ENCODE measurements at places on chromosomes 6 and 20. TPM values are rescaled to one million over a fixed set of nuclear protein-coding genes. Genes with fewer than 3 reads are reported as not detected.
A peak's percentile ranks its signal among the peaks of the same experiment; 100 is the strongest.

DNA sequence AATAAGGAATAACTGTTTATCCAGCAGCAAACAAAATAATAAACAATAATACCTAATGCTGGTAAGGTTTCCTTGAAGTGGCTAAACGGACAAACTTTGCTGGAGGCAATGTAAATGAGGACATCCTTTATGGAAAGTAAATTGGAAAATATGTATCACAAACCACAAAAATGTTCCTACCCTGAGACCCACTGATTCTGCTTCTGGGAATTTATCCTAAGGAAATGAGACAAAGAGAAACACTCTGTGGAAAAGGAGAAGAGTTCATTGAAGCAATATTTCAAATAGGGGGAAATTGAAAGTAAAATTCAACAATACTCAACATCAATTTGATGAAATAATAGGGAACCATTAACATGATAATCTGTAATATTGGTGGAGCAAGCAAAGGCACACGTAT lies 37.9 kb downstream of the MAFB start:
- DNase-seq = no peak

ADGRG6 gene
- total RNA-seq = 1.8 TPM

- DNase-seq = peak; percentile 59
These were observed 84.6 kb downstream of the DCDC2 start for GRCh38 chr6:24273096-24273870.

FAM83B gene
- not detected for total RNA-seq

DNA sequence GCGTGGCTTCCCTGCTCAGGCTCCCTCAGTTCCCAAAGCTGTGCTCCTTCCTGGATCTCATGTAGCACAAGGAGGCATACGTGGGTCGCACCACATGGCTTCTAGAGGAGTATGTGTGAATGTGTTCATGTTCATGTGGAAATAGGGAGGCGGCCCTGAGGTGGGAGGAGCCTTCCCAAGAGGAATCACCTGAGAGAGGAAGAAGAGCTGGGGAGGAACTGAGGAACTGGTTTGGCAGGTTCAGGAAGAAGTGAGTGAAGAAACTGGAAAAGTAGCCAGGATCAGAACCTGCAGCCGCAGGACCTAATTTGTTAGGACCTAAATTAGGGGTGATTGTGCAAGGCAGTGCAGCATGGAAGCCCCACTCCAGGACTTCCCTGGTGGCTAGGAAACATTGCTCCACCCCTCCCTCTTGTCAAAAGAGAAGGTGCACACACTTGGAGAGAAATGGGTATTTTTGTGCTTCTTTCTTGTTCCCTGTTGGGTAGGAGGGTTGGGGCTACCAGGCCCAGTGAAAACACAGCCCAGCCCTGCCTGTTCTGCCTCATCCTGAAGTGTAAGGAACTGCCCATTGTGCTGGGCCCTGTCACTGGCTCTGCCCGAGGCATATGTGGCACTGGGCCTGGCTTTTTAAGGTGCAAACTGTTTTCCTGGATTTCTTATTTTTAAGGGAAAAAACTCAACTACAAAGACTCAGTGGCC lies 20.7 kb downstream of the SYNJ2 start:
- no peak for DNase-seq

TNFAIP3 gene
- total RNA-seq = 2.4 TPM

GRCh38 chr6:77633993-77634715 lies 18.7 kb upstream of the MEI4 start:
- DNase-seq = peak; percentile 43

GRCh38 chr6:152351110-152351509 lies 286.1 kb downstream of the SYNE1 start:
- no peak for DNase-seq

DNA sequence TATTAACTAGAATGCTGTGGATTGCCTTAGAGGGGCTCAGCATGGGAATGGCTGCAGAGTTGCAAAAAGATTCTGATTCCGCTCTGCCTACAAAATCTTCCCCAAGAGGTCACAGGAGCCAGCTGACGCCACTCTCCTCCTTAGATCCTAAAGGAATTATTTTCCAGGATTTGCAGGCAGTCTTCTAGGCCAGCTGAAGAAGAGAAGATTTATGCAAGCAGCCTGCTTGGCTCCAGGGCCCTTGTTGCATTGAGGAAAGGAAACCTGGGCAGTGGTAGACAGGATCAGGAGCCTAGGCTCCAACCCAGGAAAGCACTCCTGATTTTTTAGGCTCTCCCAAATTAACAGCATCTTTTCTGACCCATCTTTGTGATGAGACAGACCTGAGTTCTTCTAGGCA lies 245.8 kb downstream of the PKHD1 start:
- no peak for DNase-seq
